ENCODE measurements at places on chromosomes 13 and 19.

- no peak for DNase-seq
These were observed 2126.8 kb downstream of the PCDH9 start for GRCh38 chr13:65103351-65103750.

GRCh38 chr19:49981603-49982593, 20.9 kb upstream of the SIGLEC11 start:
- no peak for DNase-seq

- peak; percentile 63 for DNase-seq
These were observed 32.6 kb upstream of the SLC46A3 start for GRCh38 chr13:28751175-28751960.

DNA sequence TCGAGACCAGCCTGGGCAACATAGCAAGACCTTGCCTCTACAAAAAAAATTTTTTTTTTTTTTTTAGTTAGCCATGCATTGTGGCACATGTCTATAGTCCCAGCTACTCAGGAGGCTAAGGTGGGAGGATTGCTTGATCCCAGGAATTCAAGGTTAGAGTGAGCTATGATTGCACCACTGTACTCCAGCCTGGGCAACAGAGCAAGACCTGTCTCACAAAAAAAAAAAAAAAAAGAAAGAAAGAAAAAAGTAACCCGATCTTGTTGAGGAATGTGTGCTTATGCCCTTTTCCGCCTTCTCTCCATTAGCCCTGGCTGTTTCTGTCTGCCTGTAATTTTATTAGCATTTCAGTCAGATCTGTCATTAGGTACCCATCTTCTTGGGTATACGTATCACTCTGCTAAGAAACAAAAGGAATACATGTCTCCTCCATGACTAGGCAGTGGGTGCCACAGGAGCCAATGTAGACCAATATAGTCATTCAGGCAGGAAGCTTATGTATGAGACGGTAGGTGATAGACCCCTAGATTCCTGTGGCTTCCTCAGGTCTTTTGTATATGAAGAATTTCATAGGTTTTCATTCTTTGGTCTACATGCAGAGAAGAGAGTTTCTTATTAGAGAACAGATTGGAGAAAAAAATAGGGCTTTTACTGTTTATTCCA, 59.6 kb upstream of the NPAS1 start:
- DNase-seq, result no peak

- peak; percentile 57 for DNase-seq
These were observed 9.2 kb upstream of the ATP12A start for GRCh38 chr13:24670961-24671381.

GRCh38 chr19:3556978-3557460, 367 bp downstream of the MFSD12 start:
- DNase-seq, result peak; percentile 54

DNA sequence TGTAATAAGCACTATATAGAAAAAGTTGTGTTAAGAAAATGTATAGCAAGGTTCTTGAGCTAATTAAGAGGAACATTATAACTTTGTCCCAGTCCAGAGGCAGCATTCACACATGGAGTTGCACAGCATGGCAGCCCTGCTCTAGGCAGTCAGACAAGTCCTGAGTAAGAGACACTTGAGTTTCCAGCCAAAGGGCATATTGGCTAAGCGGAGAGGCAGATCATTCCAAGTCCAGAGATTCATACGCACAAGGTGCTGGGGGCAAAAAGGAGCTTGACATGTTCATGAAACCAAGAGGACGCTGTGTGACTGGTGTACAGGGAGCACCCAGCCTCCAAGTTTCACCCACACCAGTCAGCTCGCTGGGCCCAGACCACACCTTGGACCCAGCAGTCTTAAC, 232.6 kb upstream of the IPO5 start:
- no peak for DNase-seq

DNA sequence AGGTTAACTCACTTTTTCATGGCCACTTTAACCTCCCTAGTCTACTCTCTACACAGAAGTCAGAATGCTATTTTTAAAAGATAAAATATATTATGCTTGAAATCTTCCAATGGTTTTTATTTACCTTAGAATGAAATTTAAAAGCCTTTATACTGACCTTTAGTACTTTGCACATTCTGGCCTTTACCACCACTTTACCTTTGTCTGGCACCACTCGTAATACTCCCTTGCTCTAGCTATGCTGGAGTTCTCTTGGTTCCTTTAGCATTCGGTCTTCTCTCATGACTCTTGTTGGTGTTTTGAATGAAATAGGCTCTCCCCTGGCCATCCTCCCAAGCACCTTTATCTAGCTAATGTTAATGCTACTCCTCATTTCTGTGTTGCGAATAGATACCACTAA, 310.8 kb downstream of the GPC5 start:
- DNase-seq, result no peak

DNA sequence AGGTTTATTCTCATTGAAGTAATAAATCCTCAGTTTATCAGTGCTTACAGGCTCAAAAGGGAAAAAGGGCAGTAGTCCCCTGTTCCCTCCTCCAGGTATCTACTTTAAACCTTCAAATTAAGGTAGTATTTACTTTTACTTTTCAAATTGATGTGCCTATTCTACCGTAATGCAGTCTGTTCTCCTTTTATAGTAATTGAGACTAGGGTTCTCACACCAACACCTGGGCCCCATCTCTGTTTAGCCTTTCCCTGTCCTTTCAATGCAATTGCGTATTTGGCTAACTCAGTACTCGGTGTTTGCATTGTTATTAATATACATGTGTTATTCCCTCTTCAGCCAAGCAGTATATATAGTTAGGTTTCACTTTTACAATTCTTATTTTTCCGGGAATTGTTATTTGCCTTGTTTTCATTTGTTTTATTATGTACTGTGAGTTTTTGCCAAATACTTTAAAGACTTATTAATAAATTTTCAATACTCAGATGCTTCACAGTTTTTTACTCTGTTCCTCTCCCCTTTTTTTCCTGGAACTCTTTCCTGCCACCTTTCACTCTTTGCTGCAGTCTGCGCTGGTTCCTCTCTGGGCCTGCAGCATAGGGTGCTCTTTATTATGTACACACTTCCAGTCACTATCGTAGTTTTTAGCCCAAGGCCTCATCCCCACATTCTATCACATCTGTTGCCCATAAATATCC, 30.3 kb downstream of the USPL1 start:
- DNase-seq, result no peak

DNA sequence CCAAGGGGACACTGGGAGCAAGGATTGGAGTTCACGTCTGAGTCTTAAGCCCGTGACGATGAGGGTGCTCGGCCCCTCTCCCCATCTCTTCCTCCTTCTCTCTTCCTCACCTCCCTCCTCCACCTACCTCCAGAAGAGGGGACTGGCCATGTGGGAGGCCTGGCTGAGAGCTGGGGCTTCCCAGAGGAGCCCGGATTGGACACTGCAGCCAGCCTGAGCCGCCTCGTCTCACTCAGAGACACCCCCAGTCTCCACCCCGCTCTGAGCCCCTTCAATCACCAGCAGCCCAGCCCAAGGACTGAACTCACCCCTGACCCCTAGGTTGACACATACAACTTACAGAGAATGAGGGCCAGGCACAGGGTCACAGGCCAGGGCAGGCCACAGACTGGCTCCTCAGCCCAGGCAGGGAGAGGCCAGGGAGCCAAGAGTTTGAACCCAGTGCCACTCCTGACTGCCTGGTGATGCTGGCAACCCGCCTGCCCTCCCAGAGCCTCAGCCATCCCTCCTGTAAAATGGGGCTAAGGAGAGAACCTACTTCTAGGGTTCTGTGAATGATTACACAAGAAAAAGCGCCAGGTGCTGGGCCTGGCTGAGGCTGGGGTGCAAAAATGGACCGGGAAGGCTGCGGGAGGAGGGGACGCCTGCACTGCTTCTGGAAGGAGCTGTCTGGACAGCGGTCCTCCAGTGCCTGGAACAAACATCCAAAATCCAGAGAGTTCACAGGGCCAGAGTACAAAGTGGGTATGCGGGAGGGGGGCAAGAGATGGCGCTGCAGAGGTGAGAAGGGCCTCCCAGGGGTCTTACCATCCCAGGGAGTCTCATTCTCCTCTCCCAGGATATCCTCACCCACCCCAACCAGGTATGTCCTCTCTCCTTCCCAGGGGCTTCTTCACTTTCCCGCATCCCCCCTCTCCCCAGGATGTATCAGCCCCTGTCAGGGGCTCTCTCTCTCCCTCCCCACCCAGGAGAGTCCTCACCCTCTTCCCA, 1.1 kb downstream of the CD79A start:
- DNase-seq, result peak; percentile 48

DNA sequence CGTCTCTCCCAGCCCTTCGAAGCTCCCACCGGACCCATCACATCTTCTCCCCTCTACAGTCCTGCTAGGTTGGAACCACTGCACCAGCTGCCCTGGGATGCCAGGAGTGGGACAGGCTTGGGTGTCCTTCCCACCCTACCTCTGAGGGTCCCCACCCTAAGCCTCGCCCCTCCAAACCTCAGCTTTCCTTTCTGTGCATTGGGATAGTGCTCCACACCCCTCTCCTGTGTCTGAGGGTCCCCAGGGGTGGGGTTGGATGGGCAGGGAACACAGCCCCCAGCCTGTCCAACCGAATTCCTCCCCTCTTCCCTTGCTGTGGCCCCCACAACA, 1.9 kb upstream of the BCL3 start:
- DNase-seq, result no peak

DNA sequence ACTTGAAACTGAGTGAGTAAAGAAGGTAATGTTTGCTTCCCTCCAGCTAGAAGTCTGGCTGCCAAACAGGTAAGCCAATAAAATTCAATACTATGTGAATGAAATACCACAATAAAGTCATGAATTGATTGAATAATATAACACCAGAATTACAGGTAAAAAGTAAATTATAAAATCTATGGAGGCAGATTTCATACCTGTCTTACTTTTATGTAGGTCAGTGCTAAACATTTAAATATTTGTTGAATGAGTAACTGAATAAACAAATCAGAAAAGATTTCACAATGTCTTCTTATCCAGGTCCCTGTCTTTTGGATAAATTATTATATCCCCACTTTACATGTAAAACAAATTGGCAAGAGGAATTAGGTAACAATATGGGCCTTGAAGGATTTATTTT, 62.7 kb downstream of the MICU2 start:
- no peak for DNase-seq

DNA sequence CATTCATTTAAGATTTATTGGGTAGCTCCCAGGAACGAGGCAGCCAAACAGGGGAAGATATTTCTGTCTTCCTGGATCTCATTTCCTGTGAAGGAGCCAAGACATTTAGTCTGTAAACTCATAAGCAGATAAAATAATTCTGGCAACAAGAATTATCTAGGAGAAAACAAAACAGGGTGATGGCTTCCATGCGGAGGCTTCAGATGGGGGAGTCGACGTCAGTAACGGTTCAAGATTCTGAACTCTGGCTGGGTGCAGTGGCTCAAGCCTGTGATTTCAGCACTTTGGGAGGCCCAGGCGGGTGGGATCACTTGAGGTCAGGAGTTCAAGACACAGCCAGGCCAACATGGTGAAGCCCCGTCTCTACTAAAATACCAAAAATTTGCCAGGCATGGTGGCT, 1.3 kb downstream of the GNA15 start:
- peak; percentile 44 for DNase-seq

GRCh38 chr19:2462635-2463421, 6.1 kb upstream of the LMNB2 start:
- DNase-seq, result no peak

DNA sequence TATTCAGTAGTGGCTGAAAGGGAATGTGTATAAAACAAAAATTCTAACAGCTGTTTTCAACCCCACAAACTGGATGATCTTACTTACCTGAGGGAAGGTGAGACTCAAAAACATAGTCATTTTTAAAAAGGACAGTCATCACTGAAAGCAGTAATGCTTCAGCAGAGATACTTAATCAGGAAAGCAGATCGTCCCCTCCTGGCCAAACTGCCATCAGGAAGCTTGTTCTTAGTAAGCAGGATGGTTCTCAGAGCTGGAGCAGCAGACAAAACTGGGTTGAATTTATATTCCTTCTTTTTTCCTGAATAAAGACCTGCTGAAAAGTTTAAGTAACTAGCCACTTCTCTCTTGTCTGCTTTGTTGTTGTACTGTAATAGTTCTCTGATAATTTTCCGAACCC, 1156.5 kb downstream of the OLFM4 start:
- no peak for DNase-seq

DNA sequence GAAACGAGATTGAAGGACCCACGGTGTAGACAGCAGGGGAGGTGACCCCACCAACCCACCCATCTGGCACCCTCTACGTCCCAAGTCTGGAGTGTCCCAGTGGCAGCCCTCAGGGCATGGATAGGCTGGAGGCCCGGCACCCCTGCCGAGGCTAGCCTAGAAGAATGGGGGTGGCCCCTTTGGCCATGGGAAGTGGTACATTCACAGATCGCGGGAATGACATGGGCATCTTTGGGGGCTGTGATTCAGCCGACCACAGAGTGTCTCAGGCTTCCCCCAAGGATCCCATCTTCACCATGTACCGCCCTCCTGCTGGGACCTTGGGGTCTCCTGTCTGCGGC, 11.3 kb upstream of the MKNK2 start:
- DNase-seq, result no peak

DNA sequence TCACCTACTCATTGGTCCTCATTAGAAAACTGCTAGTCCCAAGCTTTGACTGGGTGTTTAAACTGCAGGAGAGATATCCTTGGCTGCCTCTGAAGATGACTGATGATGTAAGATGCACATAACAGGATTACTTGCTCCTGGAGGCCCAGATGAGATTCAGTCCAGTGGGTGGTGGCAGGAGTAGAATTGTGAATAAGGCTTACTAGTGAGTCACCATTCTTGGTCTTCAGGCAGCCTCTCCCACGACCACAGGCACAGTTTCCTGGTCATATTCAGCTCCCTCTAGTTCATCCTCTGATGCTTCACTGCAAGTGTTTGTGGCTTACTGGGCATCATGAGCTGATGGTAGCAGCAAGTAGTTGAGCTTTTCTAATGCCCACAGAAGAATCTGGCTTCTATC, 12.1 kb downstream of the SERTM1 start:
- DNase-seq, result no peak

DNA sequence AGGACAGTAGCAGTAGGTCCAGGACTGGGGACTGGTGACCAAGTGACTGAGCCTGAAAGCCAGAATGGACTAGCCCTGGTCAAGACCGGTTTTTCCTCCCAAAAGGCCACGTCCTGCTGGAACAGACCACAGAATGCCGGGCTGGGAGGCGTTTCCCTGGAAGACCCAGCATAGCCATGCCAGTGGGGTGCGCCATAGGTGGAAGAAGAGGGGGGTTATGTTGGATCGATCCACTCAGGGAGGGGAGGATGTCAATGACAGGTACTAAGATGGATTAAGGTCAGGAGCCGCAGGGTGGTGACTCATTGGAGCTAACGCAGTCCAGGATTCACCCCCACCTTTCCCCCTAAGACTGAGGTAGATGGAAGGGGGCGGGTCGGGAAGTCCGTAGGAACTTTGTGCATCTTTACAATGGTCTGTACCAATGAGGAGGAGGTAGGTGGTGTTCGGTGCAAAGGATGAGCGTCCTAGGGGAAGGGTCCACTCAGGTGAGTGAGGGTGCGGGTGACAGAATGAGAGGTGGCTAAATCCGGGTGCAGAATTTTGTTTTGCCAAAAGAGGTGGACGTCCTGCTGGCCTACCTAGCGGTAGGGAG, 21.0 kb downstream of the VASP start:
- DNase-seq, result no peak

- no peak for DNase-seq
These were observed 12.1 kb downstream of the GPR18 start for GRCh38 chr13:99246100-99246499.
